NCI-H2029 treated with DMSO at 0.1 percent for 48 hours (cell line): ENCODE measurements at places on chromosomes 3 and 15.

- DNase-seq = no peak
Measured at GRCh38 chr3:183823963-183824362, 1.4 kb downstream of the MAP6D1 start.

- no peak for DNase-seq
Measured at GRCh38 chr3:159416856-159417255, 571.8 kb upstream of the IL12A start.

- DNase-seq = no peak
Measured at GRCh38 chr3:61545716-61546115, 15.7 kb upstream of the PTPRG start.

DNA sequence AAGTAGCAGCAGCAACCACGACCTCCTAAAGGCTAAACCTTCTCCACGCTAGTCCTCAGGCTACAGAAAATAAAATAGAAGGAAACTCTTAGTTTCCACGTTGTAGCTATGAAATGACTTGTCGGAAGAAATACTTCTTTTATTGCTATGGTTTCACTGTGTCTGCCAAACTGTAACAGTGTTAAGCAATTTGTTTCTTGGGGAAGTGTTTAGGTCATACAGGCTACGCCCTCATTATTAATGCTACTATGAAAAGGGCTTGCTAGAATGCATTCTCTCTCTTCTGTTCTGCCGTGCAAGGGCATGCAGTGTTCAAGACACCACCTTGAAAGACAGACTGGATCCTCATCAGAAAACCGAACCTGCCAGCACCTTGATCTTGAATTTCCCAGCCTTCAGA, 462.7 kb downstream of the PLOD2 start:
- DNase-seq = no peak

- DNase-seq = no peak
Measured at GRCh38 chr3:171481011-171481410, 20.8 kb upstream of the TNIK start.

GRCh38 chr3:191768421-191768820, 307.5 kb downstream of the PYDC2 start:
- DNase-seq = no peak

DNA sequence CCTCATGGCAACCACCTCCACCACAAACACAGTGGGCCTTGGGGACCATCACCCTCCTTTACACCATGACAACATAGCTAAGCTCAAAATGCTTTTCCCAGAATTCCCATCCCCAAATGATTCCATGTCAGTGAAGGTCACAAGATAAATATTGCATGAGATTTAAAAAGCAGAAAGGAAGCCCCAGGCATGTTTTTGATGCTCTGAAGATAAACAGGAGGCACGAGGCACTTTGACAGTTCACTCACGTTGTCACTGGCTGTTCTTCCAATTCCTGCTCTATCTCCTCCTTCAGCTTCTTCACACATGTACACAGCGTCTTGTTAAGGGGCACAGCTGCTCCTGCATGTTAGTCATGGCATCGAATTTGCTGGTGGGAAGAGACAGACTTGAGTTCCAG, 180.4 kb downstream of the STAC start:
- DNase-seq = no peak

- DNase-seq = no peak
Measured at GRCh38 chr3:100650651-100651619, 41.5 kb downstream of the ADGRG7 start.

DNA sequence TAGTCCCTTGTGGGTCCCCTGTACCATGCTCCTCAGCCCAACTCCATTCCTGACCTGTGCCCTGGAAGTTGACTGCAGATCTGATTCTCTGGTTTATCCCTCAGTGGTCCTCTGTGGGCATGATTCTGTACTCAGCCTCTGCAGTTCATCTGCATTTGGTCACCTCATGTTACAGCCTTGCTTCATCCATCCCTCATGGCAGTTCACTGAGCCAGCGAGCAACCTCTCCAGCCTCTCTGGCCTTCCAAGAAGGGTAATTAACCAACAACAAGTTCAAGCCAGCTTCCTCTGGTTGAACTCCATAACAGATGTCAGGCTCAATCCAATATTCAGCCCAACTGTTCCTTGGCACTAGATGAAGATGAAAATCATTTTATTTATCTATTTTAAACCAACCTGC, 509.5 kb downstream of the NTRK3 start:
- peak; percentile 51 for DNase-seq
